Endothelial cell of umbilical vein (primary cell): ENCODE measurements at places on chromosomes 2 and 18. TPM values are rescaled to one million over a fixed set of nuclear protein-coding genes. Genes with fewer than 3 reads are reported as not detected.

WDR35 gene
- polyA plus RNA-seq = 2.7 and 3.6 TPM in 2 replicates

DNA sequence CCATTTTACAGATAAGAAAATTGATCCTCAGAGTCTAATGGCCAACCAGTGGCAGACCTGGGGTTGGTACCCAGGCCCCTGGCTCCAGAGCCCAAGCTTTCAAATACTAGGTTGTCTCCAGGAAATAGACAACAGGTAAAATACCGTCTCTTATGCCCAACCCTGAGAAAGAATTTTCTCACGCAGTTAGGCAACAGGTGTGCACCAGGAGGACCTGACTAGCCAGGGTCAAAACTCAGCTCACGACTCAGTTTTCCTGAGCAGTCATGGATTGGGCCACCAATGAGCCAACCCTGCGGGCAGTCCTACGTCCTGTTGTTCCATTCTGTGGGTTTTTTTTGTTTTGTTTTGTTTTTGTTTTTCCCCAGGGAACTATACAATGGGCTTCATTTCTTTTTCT is 13.5 kb downstream of the TRIB2 start:
- no peak for DNase-seq

MOCOS gene
- polyA plus RNA-seq = 0.18 and 0.25 TPM in 2 replicates

- no peak for DNase-seq
Observed at GRCh38 chr2:160268151-160268781, 68.2 kb upstream of the ITGB6 start.

TMEM247 gene
- polyA plus RNA-seq = not detected in 2 replicates

YWHAQ gene
- polyA plus RNA-seq = 188 and 217 TPM in 2 replicates

DNA sequence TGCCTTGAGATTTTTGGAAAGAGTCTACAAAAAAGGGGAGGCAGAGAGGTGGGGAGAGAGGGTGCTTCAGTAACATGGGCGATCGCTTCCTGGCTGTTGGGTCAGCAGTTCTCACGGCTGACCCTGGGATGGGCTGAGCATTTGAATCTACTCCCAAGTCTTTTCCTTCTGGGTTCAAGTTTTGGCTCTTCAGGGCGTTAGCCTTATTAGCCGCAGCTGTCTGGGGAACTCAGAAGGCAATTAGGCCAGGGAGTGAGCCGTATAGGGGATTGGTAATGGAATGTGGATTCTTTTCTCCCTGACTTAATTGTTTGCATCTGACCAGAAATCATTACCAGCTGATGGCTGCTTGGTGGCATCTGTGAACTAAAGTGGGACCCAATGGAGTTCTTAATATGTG is 250.5 kb upstream of the SKOR2 start:
- DNase-seq = no peak

CHRND gene
- polyA plus RNA-seq = not detected in 2 replicates

SERPINB12 gene
- polyA plus RNA-seq = not detected in 2 replicates

ZNF638 gene
- 27.6 and 36.4 TPM in 2 replicates for polyA plus RNA-seq

VAMP8 gene
- polyA plus RNA-seq = 68.7 and 73.1 TPM in 2 replicates

GRCh38 chr18:36756242-36756641 is 72.6 kb downstream of the TPGS2 start:
- DNase-seq = no peak

TUBA3E gene
- polyA plus RNA-seq = not detected in 2 replicates

DNA sequence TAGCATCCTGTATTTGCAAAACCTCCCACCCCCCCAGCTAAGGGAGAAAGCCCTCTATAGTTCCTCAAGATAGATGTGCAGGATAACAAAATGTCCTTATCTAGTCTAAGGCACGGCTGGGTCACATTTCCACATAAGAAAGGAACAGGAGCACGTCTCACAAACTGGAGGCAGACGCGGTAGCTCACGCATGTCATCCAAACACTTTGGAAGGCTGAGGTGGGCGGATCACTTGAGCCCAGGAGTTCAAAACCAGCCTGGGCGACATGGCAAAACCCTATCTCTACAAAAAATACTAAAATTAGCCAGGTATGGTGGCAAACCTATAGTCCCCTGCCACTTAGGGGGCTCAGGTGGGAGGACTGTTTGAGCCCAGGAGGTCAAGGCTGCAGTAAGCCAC is 9.3 kb downstream of the SF3B1 start:
- DNase-seq = no peak

THSD7B gene
- polyA plus RNA-seq = not detected in 2 replicates

DNA sequence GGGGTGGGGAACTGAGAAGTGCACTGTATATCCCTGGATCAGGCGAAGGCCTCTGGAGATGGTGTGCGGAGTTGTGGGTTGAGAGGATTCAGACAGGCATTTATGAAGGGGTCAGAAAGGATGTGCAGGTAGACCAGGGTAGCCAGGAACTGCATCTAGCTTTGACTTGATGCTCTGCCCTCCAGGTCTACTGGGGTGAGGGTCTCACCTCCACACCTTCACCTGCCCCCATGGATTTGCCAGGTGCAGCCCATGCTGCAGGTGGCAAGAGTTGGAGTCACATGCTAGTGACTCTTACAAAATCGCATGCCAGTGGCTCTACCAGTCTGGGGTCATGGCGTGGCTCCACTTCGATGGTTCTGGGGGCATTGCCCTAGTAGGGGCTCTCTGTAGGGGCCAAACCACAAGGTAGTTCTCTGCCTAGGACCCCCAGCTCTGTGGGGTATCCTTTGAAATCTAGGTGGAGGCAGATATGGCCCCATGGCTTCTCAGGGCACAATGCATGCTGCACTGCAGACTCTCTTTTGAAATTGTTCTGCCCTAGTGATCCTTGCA is 18.9 kb upstream of the KCNF1 start:
- no peak for DNase-seq

DNA sequence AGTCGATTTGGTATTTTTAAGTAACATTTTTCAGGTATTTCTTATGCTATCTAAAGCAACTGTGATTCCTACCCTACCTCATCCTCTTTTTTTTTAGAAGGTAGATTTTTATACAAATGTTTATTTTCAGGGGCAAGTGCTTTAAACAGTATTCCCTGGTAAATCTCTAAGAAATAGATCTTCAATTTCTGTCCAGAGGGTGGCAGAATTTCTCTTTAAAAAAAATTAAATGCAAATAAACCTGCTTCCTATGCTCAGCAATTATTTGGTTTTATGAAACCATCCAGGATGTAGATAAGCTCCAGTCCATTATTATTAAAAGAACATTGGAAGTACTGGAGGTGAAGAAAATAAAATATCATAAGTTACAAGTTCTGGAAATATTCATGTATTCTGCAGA is 191.9 kb downstream of the MYO3B start:
- DNase-seq = peak; percentile 42

TANC1 gene
- polyA plus RNA-seq = 52.2 and 58.9 TPM in 2 replicates

- DNase-seq = no peak
Observed at GRCh38 chr18:79302120-79302519, 93.6 kb upstream of the NFATC1 start.

GRCh38 chr2:105919826-105920225 is 175.1 kb downstream of the NCK2 start:
- peak; percentile 36 for DNase-seq

DNA sequence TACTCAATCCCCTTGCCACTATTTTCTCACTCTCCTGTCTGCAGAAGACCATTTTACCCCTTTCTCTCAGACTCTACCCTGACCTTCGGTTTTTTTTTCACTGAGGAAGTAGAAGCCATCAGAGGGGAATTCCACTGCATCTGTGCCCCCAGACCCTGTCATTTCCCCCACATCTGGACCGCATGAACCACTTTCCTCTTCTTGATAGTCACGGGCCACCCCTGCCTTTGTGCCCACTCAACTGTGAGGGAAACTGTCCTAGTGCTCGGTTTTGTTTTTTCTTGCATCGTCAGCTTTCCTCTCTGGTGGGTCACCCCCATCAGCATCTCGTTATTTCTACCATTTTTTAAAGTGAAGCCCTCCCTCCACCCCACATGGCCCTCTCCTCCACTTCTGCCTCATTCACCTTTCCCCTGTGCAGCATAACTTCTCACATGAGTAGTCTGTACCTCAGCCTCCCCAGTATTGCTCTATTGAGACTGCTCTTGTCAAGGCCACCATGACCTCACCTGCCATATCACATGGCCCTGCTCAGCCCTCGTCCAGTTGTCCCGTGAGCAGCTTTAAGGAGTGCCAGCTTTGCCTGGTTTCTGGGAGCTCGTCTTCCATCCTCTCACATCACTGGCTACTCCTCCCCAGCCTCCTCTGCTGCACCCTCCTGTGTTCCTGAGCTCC is 32.4 kb downstream of the TMEM87B start:
- DNase-seq = no peak

DNA sequence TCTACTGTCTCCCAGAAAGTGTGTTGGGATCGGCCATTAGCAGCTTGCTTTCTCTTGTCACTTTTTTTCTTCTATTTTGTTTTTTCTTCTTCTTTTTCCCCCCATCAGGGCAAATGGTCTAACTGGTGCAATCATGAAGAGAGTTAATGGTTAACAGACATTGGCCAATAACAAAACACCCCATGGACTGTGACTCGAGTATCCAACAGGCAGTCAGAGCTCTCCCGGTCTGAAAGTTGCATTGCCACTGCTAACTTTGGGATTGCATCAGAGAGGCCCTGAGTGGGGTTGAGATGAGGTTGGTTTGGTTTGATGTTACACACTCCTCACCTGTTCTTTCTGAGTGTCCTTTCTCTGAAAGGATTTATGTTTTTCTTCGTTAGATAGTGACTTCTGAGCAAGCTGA is 12.9 kb upstream of the SNORC start:
- DNase-seq = no peak

KCMF1 gene
- 45.5 and 49.3 TPM in 2 replicates for polyA plus RNA-seq

- DNase-seq = no peak
Observed at GRCh38 chr18:48293954-48294898, 115.0 kb downstream of the ZBTB7C start.

- DNase-seq = no peak
Observed at GRCh38 chr18:5601188-5601624, 57.4 kb upstream of the EPB41L3 start.

DNA sequence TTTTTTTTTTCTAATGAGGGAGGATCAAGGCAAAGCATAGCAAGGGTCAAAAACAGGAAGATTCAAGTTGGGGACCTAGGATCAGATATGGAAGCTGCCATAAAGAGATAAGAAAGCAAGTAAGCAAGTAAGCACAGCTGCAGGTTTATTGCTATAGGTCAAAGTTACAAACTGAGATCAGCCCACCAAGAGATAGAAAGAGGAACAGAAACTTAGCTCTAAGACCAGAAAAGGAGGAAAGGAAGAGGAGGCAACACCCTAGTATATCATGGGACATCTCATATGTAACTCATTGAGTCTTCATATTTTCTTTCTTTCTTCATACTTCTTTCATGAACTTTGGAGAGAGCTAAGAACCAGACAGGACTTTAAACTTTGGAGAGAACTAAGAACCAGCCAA is 295.9 kb upstream of the CRIM1 start:
- peak; percentile 9 for DNase-seq

FSIP2 gene
- polyA plus RNA-seq = 0.02 and 0.04 TPM in 2 replicates
